Stimulated activated CD8-positive, alpha-beta memory T cell treated with anti-CD3 and anti-CD28 coated beads, Interleukin-12 subunit alpha, Interleukin-12 subunit beta, amount 100 ng/mL, for 4 hours (primary cell): ENCODE measurements at places on chromosomes 13 and 19.

GRCh38 chr13:28451482-28452217 lies 43.3 kb downstream of the FLT1 start:
- DNase-seq, result no peak

DNA sequence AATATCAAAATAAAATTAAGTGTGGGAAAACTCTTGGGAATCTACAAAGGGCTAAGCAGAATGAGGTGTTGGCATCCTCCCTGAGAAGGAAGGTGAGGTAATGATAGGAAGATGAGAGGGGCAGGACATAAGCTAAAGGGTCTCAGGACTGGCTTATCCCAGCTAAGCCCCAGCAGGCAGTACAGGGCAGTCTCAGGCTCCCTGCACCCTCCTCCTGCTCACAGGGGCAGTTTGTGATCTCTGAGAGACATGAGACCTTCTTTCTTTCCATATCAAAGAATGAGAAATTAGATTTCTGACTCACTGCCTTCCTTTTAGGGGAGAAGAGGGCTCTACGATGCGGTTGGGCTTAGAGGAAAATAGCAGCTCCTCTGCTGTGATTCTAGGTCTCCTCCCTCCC lies 571.0 kb downstream of the IRS2 start:
- no peak for DNase-seq

DNA sequence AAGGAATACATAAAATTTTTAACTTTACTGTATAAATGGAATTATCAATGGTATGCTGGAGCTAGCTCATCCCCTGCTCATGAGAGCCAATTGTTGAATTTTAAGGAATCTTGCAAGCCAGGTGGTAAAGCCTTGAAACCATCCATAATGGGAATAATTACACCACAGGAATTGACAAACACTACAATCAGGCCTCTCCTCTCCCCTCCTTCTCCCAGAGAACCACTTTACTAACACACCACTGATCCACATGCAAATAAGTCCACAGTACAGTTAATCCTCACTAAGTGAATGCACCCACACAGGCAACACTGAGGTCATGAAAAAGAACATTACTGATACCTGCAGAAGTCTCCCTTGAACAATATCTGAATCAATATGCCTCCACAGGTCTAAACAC lies 140.5 kb downstream of the KLF12 start:
- DNase-seq, result no peak

GRCh38 chr19:30318936-30319335 lies 53.2 kb upstream of the ZNF536 start:
- no peak for DNase-seq

DNA sequence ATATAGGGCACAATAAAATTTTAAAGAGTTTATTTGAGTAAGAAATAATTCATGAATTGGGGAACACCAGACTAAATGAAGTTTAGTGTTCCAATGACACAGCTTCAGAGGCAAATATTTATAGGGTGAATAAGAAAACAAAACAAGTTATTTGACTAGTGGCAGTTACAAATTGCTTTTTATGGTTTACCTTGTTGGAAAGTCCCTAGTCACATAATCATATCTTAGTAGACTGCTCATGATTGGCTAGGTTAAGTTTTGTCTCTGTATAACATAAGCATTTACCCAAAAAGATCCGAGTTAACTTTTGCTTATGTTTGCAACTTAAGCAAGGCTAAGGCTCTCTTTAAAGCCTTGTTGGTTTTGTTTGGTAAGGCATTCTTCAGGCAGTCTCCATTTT lies 224.7 kb upstream of the MIR17HG start:
- DNase-seq, result no peak

DNA sequence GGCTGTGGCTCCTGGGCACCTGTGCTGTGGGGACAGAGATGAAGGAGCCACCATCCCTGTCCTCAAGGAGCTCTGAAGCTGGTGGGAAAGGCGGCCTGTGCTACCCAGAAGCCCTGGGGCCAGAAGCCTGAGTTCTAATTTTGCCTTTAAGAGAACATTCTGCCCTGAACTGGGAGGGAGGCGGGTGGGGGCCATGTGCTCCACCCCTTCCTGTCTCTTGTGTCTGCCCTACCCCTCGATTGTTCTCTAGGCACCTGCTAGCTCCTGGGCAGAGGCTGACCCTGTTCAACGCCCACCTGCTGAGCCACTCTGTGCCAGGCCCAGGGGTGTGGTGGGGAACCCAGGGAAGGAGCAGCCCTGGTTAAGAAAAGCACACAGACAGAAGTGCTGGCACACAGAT lies 5.9 kb downstream of the TRAPPC6A start:
- no peak for DNase-seq

DNA sequence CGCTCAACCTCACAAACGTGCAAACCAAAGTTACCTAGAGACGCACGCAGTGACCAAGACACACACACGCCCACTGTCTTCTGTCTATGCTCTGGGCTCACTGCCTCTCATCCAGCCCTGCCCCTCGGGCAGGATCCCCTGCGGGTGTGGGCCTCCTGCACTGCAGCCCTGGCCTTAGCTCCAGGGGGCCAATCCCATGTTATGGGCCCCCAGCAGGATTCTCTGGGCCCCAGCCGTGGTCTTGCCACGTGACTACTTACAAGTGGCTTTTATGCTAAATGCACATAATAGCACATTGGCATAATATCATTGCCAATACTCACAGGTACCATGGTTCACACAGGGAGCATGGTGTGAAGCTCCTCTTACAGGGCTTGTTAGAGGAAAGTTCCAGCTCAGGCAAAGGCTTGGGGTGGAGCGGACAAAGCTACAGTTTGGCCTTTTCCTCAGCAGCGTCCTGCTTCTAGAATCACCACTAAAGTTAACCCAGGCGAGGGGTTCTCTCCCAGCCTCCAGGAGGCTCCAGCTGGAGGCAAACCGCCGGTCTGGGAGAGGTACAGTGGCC lies 37.4 kb downstream of the CEBPA start:
- no peak for DNase-seq

- no peak for DNase-seq
Measured at GRCh38 chr19:50252111-50252886, 48.9 kb downstream of the MYH14 start.

GRCh38 chr19:11018179-11018578 lies 57.3 kb downstream of the SMARCA4 start:
- DNase-seq, result no peak

GRCh38 chr13:48220592-48220980 lies 12.4 kb upstream of the ITM2B start:
- DNase-seq, result no peak

GRCh38 chr13:61415749-61416148 lies at the start of gene PCDH20:
TSS of gene PCDH20 (minus strand) at chr13:61415849. CDS start at chr13:61415158, 691 bp downstream.
- DNase-seq, result no peak

DNA sequence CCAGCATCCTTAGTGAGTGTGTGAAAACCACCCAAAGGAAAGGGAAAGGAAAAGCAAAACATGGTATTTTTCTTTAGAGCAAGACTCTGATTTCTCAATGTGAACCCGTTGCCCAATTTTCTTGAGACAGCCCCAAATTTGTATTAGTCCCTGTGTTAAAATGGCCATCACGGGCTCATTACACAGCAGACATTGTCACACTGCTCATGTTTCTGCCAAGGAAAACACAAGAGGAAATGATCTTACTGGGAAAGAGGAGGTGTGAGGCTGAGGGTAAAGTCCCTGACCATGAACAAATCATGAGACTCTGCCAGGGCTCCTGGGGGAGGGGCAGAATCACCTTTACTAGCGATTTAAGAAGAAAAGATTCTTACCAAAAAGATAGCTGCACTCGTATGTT lies 54.4 kb downstream of the FAM124A start:
- DNase-seq, result no peak

- no peak for DNase-seq
Measured at GRCh38 chr13:82833923-82834322, 1048.4 kb downstream of the SLITRK1 start.

- no peak for DNase-seq
Measured at GRCh38 chr19:35549174-35549788, 3.9 kb downstream of the TMEM147 start.

DNA sequence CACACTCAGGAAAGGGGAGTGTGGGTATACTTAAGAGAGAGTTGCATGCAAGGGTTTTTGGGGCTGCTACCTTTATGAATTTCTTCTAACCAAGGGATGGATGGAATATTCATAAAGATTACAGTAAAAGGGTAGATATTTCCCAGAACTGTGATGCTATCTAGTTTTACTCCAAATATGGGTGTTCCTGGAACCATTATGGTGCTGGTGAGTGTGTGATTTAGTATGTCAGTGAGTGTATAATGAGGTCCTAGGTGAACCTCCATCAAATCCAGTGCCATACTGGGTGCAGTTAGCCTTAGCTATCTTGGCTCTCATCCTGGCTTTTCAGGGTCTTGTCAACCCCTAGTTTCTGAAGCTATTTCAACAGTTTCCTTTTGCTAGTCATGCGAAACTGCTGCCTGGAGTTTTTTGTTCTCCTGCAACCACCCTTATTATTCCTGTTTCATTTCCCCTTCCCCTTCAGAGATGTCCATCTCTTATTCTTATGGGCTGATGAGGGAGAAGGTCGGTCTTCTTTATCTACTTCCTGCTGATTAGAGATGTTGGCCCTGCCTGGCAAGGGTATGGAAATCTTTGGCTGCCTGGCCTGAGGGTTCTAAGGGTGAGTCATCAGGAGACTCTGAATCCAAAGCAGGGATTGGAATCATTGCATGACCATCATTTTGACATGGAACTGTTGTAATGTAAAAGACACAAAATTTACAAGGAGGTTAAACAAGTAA lies 202.3 kb downstream of the NBEA start:
- DNase-seq, result no peak

DNA sequence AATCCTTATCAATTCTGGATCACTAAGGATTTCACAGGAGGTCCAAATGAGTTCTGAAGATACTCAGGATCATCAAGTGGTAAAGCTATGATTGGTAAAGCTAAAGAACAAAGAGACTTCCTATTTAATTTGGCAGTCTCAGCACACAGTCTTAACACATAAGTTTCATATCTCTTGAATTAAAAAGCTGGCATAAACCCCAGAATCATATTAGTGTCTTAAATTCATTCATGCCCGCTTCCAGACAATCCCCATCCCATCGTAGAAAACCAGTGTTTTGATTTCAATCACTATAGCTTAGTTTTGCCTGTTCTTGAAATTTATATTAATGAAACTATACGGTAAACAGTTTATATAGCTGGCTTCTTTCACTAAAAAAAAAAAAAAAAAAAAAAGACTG lies 278.7 kb downstream of the DIAPH3 start:
- DNase-seq, result no peak

DNA sequence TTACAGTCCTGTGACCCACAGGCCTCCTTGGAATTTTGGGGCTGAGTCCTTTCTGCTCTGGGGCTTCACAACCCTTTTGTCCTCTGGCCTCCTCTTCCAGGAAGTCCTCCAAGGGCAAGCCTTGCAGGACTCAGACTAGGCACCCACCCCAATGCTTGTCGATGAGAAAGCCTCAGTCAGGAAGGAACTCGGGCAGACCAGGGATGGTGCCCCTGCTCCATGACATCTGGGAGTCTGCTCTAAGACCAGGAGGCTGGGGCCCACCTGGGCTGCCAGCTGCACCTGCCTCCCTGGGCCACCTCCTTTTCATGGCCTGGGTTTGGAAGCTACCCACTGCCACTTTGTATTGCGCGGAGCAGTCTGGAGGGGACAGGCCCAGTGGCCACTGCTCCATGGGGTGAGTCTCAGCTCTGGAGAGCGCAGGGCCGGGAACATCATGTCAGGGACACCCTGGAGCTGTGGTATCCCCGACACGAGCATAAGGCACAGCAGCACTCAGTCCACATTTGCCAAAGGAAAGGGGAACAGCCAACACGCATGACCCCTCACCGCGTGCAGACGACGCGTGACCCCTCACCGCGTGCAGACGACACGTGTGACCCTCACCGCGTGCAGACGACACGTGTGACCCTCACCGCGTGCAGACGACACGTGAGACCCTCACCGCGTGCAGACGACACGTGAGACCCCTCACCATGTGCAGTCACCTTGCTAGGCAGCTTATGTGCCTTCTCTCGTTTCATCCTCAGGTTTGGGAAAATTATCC lies 10.8 kb downstream of the C2CD4C start:
- DNase-seq, result no peak

DNA sequence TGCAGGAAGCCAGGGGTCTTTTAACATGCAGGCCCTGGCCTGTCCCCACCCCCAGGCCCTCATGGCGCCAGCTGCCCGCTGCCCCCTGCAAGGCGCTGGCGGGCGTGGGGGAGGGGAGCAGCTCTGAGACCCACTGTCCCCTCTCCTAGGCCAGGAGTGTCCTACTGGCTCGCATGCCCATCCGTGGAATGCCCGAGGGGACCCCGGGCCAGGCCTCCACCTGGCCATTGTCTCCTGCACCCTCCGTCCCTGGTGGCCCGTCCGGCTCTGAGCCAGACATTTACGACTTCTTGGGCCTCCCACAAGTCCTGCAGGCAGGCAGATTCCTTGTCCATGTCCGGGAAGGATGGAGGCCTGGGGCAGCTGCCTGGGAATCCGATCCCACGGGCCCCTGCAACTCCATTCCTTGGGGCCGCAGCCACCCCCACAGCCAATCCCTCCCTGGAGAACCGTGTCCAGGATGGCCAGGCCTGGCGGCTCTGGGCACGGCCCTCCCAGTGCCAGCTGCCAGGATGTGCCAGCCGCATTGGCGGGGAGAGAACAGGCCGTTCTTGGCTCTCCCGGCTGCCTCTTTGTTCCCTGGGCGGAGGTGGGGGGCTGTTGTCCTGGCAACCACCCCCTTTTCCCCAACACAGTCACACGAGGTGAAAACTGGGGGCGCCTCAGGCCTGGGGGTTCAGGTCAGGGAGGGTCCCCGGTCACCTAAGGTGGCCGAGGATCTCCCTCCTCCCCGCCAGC lies 10.5 kb upstream of the PLIN3 start:
- no peak for DNase-seq

DNA sequence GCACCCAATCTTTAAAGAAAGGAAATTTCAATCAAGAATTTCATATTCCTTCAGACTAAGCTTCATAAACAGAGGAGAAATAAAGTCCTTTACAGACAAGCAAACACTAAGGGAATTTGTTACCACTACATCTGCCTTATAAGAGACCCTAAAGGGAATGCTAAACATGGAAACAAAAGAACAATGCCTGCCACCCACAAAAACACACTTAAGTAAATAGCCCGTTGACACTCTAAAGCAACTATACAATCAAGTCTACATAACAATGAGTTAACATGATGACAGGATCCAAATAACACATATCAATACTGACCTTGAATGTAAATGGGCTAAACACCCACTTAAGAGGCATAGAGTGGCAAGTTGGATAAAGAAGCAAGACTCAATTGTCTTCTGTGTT lies 1056.9 kb upstream of the ATXN8OS start:
- DNase-seq, result no peak

GRCh38 chr13:100824366-100824765 lies 149.8 kb upstream of the TMTC4 start:
- DNase-seq, result no peak

- no peak for DNase-seq
Measured at GRCh38 chr13:23966691-23967615, 69.7 kb upstream of the C1QTNF9B start.
